ENCODE measurements at places on chromosomes 1 and 21. TPM values are rescaled to one million over a fixed set of nuclear protein-coding genes. Genes with fewer than 3 reads are reported as not detected.

GRCh38 chr1:30462826-30463425 is 260.5 kb downstream of the MATN1 start:
- DNase-seq: no peak

DNA sequence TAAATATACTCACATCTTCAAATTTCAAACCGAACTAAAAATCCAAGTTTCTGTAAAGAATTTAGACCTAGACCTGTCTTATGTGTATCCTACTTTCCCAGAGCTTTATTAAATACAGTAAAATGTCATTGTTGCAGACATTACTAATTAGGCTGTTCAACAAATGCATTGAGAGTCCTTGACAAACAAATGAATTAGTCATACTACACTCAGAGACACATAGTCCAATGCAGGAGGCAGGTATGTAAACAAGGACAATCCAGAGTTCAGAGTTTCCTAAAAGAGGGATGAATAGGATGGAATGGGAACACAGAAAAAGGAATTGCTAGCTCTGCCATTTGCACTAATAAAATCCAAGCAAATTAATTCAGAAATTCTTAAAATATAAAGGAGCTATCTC is 1.6 kb upstream of the EGLN1 start:
- no peak for DNase-seq

DNA sequence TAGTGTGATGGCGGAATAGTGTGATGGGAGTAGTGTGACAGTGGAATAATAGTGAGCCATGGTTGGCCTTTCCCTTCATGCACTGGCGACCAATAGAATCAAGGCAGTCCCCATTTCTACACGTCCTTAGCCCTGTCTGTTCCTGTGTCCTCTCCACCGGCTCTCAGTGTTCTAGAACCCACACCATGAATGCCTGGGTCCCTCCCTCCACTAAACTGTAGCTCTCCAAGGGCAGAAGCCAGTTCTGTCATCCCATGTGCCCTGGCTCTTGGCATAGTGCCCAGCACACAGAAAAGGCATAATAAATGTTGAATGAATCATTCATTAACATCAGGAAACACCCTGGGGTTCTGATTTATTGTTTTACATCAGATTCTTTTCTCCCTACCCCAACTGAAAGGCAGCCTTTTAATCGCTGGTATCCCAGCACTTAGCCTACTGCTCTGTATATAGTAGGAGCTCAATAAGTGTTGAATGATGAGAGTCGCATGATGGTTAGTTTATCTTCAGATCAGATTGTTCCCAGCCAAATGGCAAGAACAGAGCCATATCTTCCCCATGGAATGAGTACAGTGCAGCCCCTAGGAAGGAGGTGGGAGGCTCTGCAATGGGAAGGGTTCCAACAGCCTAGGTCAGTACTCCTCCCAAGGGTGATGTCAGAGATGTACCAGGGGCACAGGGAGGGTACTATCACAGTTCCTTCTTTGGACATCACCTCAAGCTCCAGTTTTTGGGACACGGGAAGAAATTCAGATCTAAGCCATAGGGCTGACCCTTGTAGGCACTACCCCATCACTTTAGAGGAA is 325.7 kb downstream of the HHAT start:
- DNase-seq: no peak

Gene LMOD1
- total RNA-seq: 2.4 TPM

Gene DPYD
- total RNA-seq: not detected

Gene S100A3
- 4.3 TPM for total RNA-seq

Gene GPR3
- total RNA-seq: 2.4 TPM

Measured in G401 (cell line).